ENCODE measurements at places on chromosomes 4 and X. TPM values are rescaled to one million over a fixed set of nuclear protein-coding genes. Genes with fewer than 3 reads are reported as not detected.
A peak's percentile ranks its signal among the peaks of the same experiment; 100 is the strongest.

GRCh38 chr4:87241336-87241735 is 20.9 kb upstream of the KLHL8 start:
- no peak for DNase-seq

DNA sequence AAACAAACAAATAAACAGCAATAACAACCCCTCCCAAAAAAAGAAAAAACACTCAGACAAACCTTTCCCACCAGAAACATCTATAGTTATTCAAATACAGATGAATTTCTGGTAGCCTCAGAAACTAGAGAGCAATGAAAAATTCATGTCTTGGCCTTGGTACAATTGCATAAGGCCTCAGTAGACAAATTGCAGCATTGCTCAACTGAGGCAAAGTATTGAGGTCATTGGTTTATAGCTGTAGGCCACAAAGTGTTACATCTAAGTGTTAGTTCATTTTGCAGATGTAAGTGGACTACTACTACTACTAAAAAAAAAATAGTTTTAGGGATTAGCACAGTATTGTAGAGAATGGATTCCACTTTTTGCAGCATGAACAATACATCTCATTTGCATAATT is 2268.3 kb downstream of the ARAP2 start:
- no peak for DNase-seq

- DNase-seq: no peak
These were observed 200.9 kb downstream of the DHRSX start for GRCh38 chrX:2299871-2300270.

DNA sequence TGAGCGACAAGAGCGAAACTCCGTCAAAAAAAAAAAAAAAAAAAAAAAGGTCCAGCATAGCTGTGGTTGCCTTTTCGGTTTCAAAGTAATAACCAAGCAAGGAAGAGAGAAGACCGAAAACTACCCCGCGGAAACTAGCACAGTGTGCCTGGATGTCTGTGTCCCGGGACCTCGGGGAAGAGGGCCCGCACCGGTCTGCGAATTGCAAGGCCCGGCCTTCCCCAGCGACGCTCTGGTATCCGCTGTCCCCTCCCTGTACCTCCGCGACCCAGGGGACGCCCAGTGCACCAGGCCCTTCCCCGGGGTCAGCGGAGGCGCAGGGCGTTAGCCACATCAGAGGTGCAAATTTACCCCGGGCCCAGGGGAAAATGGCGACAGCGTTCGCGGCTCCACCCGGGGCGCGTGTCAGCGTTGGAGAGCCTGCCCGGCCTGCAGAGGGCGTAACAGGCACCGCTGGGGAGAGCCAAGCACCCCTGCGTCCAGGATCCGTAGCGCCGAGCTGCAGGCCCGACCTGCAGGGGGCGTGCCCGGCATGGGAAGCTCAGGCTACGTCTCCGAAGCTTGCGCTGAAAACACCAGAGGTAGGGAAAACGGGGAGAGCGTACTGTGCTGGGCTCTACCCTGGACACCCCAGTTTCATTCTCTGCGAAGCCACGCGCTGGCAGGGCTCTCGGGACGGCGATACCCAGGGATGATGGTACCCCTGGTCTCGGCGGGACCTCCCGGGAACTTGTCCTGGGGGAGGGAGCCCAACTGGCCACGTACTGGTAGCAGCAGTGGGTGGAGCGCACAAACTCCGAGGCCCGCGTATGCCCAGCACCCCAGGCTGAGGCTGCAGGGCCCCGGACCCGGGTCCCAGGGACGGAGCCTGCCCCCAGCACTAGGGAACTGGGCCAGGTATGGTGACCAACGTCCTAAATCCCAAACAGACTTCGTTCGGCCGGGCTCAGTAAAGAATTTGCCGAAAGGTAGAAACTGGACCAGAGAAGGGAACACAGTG is 16.2 kb downstream of the NKX6-1 start:
- DNase-seq: no peak

DNA sequence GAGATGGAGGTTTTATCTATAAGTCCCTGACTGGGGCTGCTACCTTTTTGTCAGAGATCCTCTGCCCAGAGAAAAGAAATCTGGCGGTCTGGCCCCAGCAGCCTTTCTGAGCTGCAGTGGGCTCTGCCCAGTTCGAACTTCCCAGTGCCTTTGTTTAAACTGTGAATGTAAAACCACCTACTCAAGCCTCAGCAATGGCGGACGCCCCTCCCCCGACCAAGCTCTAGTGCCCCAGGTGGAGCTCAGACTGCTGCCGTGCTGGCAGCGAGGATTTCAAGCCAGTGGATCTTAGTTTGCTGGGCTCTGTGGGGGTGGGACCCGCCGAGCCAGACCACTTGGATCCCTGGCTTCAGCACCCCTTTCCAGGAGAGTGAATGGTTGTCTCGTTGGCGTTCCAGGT is 121.8 kb downstream of the TSPAN5 start:
- no peak for DNase-seq

DNA sequence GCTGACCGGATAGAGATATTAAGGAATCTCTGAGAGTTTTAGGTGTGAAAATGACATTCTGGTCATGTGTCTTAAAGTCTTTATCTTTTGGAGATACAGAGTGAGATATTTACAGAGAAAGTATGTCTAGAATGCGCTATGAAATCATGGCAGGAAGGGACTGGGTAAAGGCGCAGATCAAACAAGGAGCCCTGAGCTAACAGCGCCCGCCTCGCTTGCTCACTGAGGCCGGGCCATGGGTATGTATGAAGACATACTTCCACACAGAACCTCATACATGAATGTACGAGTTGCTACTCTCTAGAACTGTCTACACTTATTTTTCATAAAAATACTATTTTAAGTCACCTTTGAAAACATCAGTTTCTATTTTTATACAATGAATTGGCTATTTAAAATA is 20.0 kb downstream of the FAM53A start:
- DNase-seq: no peak

- DNase-seq: no peak
These were observed 1.8 kb downstream of the AVPR2 start for GRCh38 chrX:153906126-153906917.

DNA sequence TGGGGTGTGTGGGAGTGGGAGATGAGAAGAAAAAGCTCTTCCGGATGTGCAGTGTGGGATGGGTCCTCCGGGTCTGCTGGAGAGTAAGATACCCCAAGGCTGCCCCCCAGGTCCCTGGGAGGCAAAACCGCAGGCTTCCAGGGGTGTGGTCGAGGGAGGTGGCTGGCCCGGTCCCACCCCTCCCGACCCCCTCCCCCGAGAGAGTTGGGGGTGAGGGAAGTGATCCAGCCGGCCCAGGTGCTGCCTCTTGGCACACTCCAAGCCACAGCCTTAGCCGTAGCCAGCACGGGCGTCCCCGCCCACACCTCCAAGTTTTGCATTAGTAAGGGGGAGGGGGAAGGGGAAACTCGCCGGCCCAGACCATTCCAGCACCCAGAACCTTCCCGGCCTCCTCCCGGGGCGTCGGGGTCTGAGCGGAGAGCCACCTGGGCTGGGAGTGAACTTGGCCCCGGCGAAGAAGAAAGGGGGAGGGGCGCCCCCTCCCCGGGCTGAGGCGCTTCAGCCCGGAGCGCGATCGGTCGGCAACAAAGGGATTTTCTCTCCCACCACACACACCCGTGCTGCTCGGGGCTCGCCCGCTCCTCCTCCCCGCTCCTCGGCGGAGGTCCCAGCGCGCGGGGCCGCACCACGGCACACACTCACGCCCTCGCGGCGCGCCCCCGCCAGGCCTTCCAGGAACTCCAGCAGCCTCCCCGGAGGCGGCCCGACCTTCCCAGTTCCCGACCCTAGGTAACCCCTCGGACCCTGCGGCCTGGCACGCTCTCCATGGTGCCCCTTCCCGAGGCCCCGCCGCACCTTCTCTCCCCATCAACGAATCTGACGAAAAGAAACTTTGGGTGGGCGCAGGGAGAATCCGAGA is 14.4 kb downstream of the BCOR start:
- peak; percentile 42 for DNase-seq

GRCh38 chr4:106318511-106318910 is 2.2 kb downstream of the AIMP1 start:
- no peak for DNase-seq

MAGEA3 gene
- not detected for total RNA-seq

TCEAL5 gene
- not detected for total RNA-seq

GABRB1 gene
- 1.2 TPM for total RNA-seq

Data from uterus (tissue), 4 donors.